CD4-positive, alpha-beta memory T cell (primary cell): ENCODE measurements at places on chromosomes 3 and 15. TPM values are rescaled to one million over a fixed set of nuclear protein-coding genes. Genes with fewer than 3 reads are reported as not detected.

- H3K27ac ChIP-seq = no peak overlapping the region
- DNase-seq = no peak
- H3K27me3 ChIP-seq = no peaks in the 10 kb centered on the region
- H3K36me3 ChIP-seq = no peaks in the 10 kb centered on the region
- H3K4me1 ChIP-seq = no peaks in the 10 kb centered on the region
- no peak overlapping the region for H3K4me3 ChIP-seq
These were observed 110.9 kb downstream of the COL6A6 start for GRCh38 chr3:130627882-130628281.

GRCh38 chr15:77528968-77529319 lies 103.8 kb downstream of the LINGO1 start:
- no peak overlapping the region for H3K4me3 ChIP-seq
- no peaks in the 10 kb centered on the region for H3K27me3 ChIP-seq
- no peaks in the 10 kb centered on the region for H3K4me1 ChIP-seq
- no peaks in the 10 kb centered on the region for H3K36me3 ChIP-seq
- DNase-seq = no peak

- no peaks in the 10 kb centered on the region for H3K36me3 ChIP-seq
- no peak overlapping the region for H3K4me3 ChIP-seq
- H3K27ac ChIP-seq = no peak overlapping the region
- no peaks in the 10 kb centered on the region for H3K27me3 ChIP-seq
- peaks cover 27% of the 10 kb centered on the region for H3K4me1 ChIP-seq
These were observed 78.9 kb upstream of the SKOR1 start for GRCh38 chr15:67746450-67746849.

Gene RPUSD2
- total RNA-seq = 13.6 TPM

Gene WDR82
- 149 TPM for total RNA-seq

DNA sequence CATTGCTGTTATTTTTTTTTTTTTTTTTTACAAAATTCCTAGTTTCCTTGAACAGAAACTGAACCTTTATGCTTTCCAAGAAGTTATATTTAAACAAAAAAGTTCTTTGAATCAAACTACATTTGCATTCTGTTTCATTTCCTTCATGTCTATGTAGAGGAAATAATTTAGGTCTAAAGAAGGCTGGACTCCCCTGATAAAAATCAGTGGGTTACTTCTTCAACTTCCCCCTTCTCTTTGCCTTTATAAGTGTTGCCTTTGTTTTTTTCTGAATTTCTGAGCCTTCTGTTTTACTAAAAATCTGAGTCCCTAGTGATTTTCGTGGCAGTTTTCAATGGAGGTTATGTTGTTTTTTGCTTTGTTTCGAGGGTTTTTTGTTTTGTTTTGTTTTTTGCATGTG lies 152.8 kb downstream of the CHDH start:
- no peaks in the 10 kb centered on the region for H3K4me1 ChIP-seq
- no peaks in the 10 kb centered on the region for H3K36me3 ChIP-seq
- H3K4me3 ChIP-seq = no peak overlapping the region
- H3K27ac ChIP-seq = no peak overlapping the region
- H3K27me3 ChIP-seq = no peaks in the 10 kb centered on the region
- no peak for DNase-seq

DNA sequence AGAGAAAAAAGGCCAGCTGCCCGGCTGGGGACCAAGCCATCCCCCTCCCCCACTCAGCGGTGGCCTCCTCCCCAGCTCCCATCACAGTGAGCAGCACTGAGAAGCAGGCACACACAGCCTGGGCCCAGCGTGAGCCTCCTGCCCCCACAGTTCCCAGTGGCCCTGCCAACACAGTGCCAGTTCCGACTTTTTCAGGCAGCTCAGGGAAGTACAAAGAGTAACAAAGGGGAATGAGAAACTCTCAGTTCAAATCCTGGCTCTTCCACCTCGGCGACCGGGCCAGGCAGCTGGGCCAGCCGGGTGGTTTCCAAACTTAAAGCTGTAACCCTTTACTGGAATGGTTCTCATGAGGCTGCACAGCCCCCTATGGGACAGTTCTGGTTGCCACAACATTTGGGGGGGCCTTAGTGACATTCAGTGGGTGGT lies 18.5 kb downstream of the TNK2 start:
- DNase-seq = no peak
- no peaks in the 10 kb centered on the region for H3K27me3 ChIP-seq
- peaks cover 8% of the 10 kb centered on the region for H3K36me3 ChIP-seq
- peaks cover 19% of the 10 kb centered on the region for H3K4me1 ChIP-seq
